ENCODE measurements at places on chromosomes 3 and 15.

- DNase-seq = peak; percentile 6
These were observed 156.2 kb downstream of the FGF12 start for GRCh38 chr3:192570821-192571791.

DNA sequence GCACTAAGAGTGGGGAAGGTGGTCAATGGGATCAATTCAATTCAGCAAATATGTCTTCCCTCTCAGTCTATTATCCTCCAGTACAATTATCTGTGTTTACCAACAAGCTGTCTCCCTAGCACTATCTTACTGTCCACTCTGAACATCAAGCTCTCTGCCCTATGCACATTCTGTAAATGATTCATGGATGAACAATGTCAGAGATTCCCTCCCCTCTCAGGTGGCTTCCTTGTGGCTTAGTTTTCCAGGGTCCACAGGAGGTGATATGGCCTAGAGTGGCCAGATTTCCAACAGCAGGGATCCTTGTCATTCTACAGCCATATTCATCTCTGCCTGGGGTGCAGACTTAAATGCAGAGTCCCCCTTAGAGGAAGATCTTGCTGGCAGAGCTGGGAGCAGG is 225.1 kb downstream of the UACA start:
- DNase-seq = no peak

DNA sequence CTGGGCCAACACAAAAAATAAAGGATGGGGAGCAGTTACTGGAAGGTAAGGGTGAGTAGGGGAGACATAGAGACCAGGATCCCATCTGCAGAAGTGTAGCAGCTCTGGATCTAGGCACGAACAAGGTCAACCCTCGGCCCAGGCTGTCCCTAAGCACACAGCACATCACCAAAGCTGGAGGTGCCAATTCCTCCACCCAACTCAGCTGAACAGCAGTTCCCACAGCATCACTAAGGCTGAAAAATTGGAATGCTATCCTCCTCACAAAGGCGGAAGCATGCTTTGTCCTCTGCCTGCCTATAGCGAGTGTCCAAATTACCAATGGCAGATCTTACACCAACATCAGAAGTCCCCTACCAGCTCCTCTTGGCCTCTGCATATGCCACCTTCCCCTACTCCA is 33.9 kb downstream of the OSBPL10 start:
- no peak for DNase-seq

GRCh38 chr3:38966811-38967692 is 84.7 kb downstream of the SCN11A start:
- no peak for DNase-seq

DNA sequence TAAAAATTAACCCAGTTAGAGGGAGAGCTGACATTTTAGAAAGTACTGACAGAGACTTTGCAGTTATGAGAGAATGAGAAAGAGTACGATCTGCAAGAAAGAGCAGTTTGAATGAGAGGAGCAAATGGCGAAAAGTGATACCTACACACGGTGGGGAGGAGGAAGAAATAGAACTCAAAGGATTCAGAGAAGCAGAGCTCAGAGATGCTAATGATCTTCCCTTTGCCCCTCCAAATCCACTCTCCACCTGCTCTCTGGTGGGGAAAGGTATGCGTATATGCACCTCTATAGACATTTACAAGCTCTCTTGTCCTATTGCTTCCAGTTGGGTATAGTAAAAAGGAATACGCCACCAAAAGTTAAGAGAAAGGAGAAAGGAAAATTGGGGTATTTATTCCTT is 123.3 kb upstream of the TTC14 start:
- no peak for DNase-seq

DNA sequence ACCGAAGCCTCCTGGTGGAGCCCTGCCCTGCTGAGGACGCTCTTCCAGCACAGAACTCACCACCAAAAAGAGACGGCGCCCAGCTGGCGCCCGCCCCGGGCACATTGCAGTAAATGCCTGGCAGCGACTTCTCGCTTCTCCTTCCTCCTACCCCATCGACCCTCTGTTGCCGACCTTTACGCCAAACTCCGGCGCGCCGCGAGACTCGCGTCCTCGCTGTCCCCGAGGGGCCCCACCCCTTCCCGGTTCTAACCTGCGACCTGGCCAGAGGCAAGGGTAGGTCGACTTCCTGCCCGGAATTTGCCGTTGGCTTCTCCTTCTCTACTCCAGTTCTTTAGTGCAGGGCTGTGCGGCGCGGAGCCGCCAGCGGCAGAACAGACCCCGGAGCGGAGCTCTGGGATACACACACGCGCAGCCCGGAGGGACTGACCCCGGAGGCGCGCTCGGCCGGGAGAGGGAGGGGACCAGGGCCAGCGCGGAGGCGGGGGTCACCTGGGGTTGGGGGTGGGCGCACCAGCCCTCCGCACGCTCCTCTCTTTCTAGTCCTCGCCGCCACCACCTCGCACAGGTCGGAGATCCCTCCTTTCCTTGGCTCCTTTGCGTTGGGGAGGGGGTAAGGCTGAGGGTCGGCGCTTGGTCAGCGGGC is 226.6 kb upstream of the AZI2 start:
- DNase-seq = no peak

GRCh38 chr3:54527521-54527920 is 400.3 kb downstream of the LRTM1 start:
- DNase-seq = no peak

DNA sequence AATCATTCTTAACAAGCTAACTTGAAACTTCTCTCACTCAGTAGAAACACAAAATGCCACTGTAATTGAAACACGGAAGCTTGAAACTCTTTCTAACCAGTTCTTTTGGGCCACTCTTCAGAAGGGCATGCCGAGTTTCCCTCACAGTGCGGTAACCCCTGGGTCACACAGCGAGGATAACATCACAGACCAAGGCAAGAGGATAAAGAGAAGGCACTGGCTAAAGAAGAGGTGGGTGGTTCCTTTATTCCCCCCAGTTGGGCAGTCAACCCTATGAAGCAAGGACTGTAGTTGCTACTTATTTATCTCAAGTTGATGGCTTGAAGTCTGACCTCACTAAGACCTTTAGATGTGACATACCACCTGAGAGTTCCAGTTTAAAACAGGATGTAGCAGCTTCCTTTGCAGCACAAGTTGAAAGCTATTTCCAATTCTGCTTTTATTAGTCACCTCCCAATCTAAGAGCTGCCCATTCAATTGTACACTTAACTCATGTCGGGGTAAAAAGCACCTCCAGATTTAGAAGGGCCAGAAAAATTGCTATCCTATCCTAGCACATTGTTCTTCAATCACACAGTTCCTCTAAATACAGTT is 272.4 kb downstream of the TIGIT start:
- no peak for DNase-seq

Data from SHP77 (cell line).